Stimulated activated CD8-positive, alpha-beta memory T cell treated with anti-CD3 and anti-CD28 coated beads, Interleukin-4, amount 100 ng/mL, for 1 hour (primary cell): ENCODE measurements at places on chromosomes 4 and X.

GRCh38 chrX:147226801-147227200, 412.3 kb upstream of the CXorf51A start:
- DNase-seq: no peak

GRCh38 chr4:89700766-89701423, 136.1 kb downstream of the SNCA start:
- no peak for DNase-seq

- DNase-seq: no peak
Measured at GRCh38 chrX:81174286-81174685, 27.4 kb downstream of the HMGN5 start.

GRCh38 chrX:153973127-153974002, 811 bp downstream of the TMEM187 start:
- no peak for DNase-seq

DNA sequence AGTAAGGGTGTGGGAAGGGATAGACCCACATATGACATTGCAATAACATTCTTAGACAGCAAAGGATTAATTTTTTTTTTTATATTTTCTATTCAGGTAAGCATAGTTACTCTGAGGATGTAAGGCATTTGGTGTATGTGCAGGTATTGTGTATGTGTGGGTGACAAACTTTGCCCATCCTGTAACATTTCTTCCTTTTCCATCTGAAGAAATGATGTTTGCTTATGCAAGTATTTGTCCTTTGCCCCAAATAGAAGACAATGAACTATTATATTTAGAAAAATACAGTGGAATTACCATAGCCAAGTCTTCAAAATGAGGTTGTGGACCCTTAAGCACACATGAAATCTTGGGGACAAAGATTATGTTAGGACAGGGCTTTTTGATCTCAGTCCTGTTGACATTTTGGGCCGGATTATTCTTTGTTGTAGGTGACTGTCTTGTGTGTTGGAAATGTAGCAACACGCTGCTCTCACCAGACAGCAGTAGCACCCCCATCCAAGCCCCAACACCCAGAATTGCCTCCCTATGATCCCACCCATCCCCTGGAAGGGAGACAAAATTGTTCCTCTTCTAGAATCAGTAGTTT, 1244.7 kb downstream of the STIM2 start:
- no peak for DNase-seq

GRCh38 chrX:130083107-130083490, 27.2 kb downstream of the ELF4 start:
- no peak for DNase-seq

GRCh38 chrX:78839711-78840110, 92.2 kb downstream of the LPAR4 start:
- DNase-seq: no peak

- DNase-seq: no peak
Measured at GRCh38 chr4:55571806-55572205, 20.2 kb downstream of the PDCL2 start.

- no peak for DNase-seq
Measured at GRCh38 chrX:72620550-72621145, 48.0 kb upstream of the HDAC8 start.

DNA sequence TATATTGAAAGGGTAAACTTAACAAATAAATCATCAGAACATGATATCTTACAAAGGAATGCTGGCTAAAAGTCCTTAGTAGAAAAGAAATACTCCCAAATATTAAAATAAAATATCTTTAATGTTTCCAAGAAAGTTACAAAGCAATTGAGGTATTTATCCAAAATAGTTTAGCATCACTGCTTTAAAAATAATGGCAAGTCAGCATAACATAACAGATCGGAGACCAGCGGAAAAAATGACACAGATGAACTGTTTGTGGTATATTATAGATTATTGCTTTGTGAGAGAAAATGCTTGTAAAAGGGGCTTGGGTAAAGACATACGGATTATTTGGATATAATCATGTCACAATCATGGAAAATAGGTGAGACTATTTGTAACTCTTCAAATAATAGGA, 168.5 kb upstream of the TEX13C start:
- DNase-seq: no peak

GRCh38 chrX:80335062-80335830, 85.0 kb upstream of the TENT5D start:
- DNase-seq: no peak

DNA sequence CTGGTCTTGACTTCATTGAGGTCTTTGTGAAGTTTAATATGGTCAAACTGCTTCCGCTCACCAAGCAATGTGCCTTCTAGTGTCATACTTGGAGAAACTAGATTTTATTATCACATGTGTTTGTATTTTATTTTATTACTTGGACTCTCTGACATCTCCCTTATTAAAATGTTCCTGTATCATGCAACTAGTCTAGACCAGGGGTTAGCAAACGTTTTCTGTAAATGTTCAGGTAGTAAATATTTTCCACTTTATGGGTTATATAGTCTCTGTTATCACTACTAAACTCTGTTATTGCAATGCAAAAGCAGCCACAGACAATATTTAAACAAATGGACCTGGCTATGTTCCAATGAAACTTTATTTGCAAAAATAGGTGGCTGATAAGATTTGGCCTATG, 443.8 kb downstream of the MID1IP1 start:
- DNase-seq: no peak

DNA sequence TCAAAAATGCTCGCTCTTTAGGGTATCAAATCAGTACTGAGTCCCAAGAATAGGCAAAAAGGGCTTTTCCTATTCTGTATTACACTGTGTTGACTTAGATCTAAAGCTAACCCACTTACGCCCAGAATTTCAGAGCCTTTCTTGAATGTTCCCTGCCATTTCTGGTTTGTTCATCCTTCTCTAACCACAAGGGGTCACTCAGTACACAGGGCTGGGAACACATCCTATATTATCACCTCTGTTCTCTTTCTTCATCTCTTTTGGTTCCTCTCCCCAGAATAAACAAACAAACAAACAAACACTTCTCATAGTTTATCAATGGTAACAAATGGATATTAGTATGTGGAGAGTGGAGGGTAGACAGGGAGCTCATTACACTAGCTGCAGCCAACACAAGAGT, 25.5 kb upstream of the MORC4 start:
- DNase-seq: no peak

- DNase-seq: no peak
Measured at GRCh38 chrX:133943507-133943906, 41.9 kb downstream of the GPC3 start.

GRCh38 chrX:10008483-10009056, 41.4 kb downstream of the CLDN34 start:
- DNase-seq: no peak

GRCh38 chr4:182231080-182231479, 12.1 kb upstream of the TENM3 start:
- no peak for DNase-seq

DNA sequence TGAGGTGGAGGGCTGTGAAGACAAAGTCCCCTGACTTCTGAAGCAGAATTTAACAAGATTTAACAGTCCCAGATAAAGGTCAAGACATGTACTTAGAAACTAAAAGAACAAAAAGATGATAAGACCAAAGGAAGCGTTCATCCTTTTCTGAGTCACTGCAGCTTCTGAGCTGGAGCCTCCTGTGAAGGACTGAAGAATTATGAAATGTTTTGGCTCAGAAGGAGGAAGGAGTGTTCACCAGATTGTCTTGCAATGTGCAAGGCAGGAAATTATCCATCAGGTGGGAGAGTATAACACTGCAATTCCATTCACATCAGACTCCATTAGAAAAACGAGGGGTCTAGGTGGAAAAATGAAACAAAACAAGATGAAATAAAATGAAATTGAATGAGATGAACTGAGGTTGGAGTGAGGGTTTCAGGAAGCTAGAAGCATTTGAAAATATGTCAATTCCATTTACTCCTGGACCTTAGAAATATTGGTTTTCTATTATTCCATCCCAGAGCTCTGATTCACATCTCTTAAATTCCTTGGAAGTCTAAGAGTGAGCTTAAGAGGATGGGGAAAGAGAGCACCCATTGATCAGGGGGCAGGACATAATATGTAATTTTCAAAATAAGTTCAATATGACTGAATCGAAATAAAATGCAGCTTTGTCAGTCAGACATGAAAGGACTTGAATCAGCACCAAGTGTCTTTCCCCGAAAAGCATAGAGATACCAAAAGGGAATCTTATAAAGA, 186.1 kb upstream of the LNX1 start:
- DNase-seq: no peak

- DNase-seq: no peak
Measured at GRCh38 chr4:162700815-162701361, 465.8 kb downstream of the NAF1 start.
